Progenitor cell of endocrine pancreas (in vitro differentiated cells): ENCODE measurements at places on chromosomes 12 and 14.

GRCh38 chr12:28711421-28711820, 437.7 kb upstream of the FAR2 start:
- DNase-seq: no peak

DNA sequence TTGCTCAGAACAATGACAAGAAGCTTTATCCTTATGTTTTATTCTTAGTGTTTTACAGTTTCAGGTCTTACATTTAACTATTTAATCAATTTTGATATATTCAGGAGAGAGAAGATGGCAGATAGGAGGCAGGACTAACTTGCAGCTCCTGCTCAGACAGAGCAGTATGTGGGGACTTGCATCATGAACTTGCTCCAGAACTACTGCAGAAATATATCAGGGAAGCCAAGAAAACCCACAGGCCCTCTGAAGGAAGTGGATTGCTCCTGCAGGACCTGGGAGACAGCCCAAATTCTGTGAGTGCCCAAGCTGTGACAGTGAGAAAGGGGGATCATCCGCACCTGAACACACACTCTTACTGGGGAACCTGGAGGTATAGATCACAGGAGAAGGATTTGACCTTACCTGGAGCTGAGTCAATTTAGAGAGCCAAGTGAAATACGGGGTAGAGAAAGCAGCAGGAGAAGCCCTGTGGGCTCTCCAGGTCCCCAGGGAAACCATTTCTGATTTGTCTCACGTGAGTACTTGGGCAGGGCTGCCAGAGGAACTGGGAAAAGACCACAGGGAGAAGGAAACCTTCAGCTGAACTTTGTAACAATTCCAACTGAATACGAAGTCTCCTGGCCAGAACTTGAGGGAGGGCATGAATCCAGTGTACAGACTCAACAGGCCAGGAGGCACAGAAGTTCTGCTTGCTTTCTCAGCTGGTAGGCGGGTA, 28.9 kb upstream of the TSPAN8 start:
- no peak for DNase-seq

- DNase-seq: no peak
Observed at GRCh38 chr12:79347866-79348265, 342.9 kb downstream of the PAWR start.

GRCh38 chr12:40986001-40986400, 202.1 kb upstream of the PDZRN4 start:
- DNase-seq: no peak

DNA sequence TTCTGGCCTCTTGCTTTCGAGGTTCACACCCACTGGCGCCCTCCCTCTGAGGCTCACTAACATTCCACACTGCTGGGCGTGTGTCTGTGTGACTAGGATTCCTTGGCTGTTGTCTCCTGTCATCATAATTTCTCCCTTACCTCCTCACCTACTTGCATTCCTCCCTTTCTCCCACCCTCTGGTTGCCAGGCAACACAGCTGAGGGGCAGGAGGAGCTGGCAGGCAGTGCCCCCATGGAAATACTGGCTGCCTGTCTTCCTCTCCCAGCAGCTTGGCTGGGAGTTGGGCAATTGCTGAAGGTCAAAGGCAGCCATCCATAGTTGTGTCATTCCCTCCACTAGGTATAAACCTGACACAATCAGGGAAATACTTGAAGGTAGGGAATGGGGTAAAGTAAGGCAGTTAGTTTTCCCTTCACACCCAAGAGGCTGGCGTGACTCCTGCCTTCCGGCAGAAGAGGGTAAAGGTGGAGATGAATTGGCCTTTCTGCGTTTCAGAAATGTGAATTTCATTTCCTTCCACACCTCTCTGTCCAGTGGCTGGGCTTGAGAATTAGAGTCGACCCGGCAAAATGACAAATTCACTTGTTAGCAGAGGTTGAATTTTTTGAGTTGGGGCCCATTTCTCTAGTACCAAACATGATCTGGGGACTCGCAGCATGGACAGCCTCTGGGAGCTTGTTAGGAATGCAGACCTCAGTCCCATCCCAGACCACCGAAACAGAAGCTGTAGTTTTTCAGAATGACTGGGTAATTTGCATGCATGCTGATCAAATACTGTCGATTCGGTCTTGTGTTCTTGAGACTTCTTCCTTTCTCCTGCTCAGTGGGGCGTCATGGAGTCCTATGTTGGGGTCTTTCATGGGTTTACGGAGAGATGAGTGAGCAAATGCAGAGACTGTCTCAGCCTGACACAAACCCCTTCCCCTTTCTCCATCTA, 24.3 kb upstream of the EMP1 start:
- no peak for DNase-seq

GRCh38 chr12:115203701-115204100, 519.7 kb upstream of the TBX3 start:
- DNase-seq: no peak

DNA sequence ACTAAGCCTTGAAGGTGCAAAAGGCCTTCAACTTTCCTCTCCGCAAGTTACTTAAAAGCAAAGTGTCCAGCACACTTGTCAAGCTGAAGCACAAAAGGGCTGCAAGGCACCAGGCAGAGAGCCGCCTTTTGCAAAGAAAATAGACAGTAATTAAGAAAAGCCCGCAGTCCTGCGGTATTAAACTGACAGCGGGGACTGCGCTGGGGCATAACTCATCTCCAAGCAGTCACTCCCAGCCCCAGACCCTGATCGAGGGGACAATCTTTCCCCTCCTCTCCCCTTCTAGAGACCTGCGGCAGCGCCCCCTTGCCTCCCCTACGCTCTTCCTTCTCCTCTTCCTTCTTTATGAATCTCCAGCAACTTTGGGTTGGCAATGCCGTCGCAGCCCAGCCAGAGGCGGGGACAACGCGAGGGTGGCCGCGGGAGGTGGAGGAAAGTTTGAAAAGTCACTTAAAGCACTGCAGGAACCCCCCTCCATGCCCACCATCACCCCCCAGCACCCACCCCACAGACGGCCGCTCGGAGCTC, 200.9 kb upstream of the CAND1 start:
- DNase-seq: no peak

- DNase-seq: no peak
Observed at GRCh38 chr12:66163289-66163688, 6.5 kb downstream of the TMBIM4 start.

- peak; percentile 34 for DNase-seq
Observed at GRCh38 chr12:3658327-3659163, 94.4 kb downstream of the CRACR2A start.

DNA sequence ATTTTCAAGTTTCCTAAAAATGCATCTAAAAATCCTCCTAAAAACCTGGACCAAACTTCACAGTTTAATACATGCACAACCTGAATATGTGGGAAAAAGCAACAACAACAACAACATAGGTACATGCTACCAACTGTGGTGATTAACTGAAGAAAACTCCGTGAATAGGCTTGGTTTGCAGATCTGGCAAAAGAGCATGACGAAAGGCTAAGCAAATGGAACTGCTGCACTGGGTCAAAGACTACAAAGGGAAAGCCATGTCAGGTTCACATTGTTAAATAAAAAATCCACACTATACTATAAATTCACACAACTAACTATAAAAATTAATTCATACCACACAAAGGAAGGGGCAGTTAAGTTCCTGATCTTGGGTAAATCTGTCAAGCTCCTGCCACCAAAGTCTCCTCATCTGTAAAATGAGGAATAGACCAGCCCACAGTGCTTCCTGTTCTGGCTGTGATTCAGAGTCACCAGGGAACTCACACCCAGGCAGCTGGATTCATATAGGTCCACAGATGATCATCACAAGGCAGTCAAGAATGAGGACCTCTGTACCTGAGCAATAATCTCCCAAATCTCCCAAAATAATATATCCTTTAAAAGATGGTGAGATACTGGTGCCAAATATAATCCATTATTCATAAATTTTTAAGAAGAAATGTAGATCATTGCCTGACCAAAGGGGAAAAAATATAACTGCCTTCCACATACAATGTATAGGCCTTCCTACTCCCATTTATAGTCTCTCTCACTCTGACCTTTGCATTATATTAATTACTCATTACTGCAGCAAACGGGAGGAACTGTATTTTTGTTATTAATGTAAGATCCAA, 7.0 kb downstream of the CORO1C start:
- DNase-seq: no peak

- DNase-seq: no peak
Observed at GRCh38 chr12:106645074-106645421, 62.2 kb downstream of the RFX4 start.

DNA sequence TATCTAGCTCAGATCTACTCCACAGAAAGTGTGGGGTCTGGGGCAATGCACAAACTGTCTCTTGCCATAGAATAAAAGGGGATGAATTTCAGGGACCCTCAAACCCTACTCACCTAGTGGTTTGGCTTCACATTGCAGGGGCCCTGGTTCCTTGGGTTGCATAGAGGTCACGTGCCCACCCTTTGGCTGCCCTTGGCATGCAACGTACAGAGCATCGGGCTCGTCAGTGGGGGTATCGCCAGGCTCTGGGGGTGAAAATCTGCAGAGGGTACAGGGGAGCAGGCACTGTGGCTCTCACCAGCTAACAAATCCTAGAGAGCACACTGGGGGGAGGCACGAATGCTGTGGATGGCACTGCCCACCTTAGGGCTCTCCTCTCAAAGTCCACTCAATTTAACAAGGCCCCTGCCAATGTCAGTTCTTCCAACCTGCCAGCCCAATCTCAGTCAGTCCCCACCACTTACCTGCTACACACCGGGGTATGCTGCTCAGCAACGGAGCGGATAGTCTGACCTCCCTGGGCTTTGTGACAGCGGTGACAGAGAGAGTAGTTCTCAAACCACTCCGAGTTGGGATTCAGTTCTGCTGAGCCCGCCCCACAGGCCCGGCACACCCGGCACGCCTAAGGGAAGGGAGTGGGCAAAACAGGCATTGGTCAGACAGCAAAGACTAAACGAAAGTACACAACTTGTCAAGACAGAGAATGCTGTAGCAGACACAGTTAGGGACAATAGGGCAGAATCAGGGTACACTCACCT, 8.0 kb downstream of the KMT2D start:
- no peak for DNase-seq

DNA sequence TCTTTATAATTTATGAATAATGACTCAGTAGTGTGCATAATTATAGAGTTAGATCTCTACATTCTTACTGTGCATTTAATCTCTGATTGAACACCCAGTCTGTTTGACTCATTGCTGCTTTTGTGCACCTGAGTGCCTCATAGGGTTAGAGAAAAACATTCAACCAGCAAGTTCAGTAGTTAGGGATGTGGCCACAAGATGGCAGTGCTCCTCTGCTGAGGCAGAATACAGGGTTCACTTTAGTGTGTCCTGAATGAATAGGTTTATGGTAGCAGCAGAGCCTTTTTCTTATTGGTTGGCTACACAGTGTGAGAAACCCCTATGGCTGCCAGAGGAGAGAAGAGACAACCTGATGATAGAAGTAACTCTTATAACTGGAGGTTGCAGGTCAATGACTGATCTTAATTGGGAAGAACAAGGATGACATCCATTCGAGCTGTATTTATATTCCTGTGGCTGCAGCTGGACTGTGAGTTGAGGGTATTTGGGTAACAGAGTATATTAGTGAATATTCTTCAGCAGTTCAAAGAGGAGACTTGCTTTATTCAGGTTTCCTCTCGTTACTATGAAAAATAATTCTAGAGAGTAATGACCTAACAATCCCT, 194.9 kb upstream of the OR4E1 start:
- DNase-seq: peak; percentile 53

GRCh38 chr12:6391013-6391412, 7.1 kb downstream of the LTBR start:
- DNase-seq: no peak

GRCh38 chr12:108355069-108355468, 16.0 kb upstream of the CMKLR1 start:
- DNase-seq: no peak

GRCh38 chr14:58587271-58587670, 50.5 kb upstream of the DACT1 start:
- no peak for DNase-seq

DNA sequence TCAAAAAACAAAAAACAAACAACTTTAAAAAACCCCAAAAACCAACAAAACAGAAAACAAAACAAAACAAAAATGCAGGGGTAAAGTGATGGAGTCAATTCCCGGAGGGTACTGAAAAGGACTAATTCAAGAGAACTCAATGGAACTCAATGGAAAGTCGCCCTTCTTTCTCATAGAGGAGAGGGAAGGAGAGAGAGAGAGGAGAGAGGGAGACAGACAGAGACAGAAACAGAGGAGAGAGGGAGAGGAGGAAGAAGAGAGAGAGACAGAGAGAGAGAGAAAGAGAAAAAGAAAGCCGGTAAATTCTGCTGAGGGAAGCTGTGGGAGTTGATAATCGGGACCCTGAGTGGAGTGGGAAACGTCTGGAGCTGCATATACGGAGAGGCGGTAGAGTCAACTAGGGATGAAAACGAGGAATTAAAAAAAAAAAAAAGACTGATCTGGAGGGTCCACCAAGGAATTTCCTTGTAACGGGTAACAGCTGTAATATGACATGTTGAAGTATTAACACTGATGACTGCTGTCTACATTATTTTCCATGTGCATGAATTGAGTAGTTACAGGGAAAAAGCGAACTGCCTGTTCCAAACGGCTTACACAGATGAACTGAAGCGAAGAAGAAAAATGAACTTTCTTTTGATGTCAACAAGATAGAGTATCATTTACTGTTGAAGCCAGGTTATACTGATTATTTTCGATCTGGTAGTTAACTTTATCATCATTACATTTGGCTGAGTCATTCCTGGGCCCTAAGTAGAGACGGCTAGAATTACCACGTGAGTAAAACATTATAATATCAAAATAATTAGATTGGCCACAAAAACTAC, 934 bp upstream of the ZC2HC1C start:
- no peak for DNase-seq

DNA sequence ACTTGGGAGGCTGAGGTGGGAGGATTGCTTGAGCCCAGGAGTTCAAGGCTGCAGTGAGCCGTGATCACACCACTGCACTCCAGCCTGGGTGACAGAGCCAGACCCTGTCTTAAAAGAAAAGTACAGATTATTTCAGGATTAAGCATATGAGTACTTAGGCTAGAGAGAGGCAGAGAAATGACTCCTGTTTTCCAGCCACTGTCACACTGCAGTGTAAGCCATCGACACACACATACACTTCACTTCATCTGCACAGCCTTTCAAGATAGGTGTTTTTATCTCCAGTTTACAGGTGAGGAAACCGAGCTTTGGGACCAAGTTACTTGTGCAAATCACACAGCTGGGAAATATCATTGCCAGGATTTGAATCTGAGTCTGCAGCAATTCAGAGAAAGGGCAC, 77.2 kb downstream of the ETV6 start:
- no peak for DNase-seq

GRCh38 chr12:65756956-65757511, 67.2 kb upstream of the HMGA2 start:
- DNase-seq: no peak

DNA sequence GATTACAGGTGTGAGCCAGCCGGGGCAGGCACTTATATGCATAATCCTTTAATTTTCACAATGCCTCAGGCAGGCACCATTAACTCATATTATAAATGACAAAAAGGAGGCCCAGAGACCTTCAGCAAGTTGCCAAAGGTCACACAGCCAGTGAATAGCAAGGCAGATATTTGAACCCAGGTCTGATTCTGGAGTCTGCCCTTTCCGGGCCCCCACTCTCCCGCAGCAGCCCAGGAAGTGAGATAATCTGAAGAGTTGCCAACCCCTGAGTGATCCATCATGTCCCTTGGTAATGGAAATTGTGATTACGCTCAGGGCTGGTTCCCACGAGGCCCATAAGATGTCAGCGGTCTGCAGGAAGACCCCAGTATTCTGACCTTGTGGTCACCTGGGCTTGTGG, 95.3 kb upstream of the MED13L start:
- no peak for DNase-seq
